Left colon (tissue), 2 donors: ENCODE measurements at places on chromosomes 6 and 20. TPM values are rescaled to one million over a fixed set of nuclear protein-coding genes. Genes with fewer than 3 reads are reported as not detected.

The APOM gene
- 3.1 TPM for total RNA-seq

The SEL1L2 gene
- not detected for total RNA-seq

The C20orf204 gene
- total RNA-seq: 0.67 TPM

The HLA-DMA gene
- total RNA-seq: 22.1 TPM

The CLVS2 gene
- total RNA-seq: 0.14 TPM

The PRPH2 gene
- 0.67 TPM for total RNA-seq

The SNRPB gene
- total RNA-seq: 120 TPM

The TULP1 gene
- not detected for total RNA-seq
